A673 (cell line): ENCODE measurements at places on chromosomes 1 and 21. TPM values are rescaled to one million over a fixed set of nuclear protein-coding genes. Genes with fewer than 3 reads are reported as not detected.

- DNase-seq = peak; percentile 33
- no peak overlapping the region for H3K27ac ChIP-seq
- H3K27me3 ChIP-seq = no peaks in the 10 kb centered on the region
- no peaks in the 10 kb centered on the region for H3K36me3 ChIP-seq
These were observed 8.1 kb upstream of the XPR1 start for GRCh38 chr1:180623579-180624347.

MMP23B gene
- total RNA-seq = 0.55 and 0.67 TPM in 2 replicates

- no peak for DNase-seq
- H3K27me3 ChIP-seq = peaks cover 70% of the 10 kb centered on the region
- H3K4me1 ChIP-seq = no peaks in the 10 kb centered on the region
- no peak overlapping the region for H3K4me3 ChIP-seq
- H3K27ac ChIP-seq = no peak overlapping the region
These were observed 72.7 kb downstream of the FBXO2 start for GRCh38 chr1:11581445-11581991.

KIAA0040 gene
- total RNA-seq = not detected in 2 replicates

TMEM82 gene
- total RNA-seq = not detected in 2 replicates

- no peaks in the 10 kb centered on the region for H3K27me3 ChIP-seq
- DNase-seq = no peak
- no peaks in the 10 kb centered on the region for H3K4me1 ChIP-seq
- H3K27ac ChIP-seq = no peak overlapping the region
- H3K4me3 ChIP-seq = no peak overlapping the region
These were observed 201.0 kb downstream of the NRIP1 start for GRCh38 chr21:14863745-14864210.

DNA sequence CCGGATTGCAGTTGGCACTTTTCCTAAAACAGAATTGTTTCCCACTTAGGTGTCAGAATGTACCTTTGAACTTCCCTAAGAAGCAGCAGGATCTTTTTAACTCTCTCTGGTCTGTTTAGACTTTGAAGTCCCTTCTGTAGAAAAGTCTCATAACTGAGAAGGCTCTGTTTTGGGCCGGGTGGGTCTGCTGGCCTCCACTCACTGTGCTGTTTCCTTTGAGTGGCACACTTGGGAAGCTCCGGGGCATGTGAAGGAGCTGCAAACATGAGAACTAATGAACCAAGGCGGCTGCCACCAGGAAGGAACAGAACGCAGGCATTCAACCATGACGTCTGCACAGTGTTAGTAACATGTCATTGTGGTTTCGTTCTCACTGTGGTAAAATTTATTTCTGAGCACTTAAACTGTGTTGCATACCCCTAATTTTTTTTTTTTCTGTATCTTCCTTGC, 19.5 kb upstream of the NCMAP start:
- H3K4me1 ChIP-seq = peaks cover 11% of the 10 kb centered on the region
- H3K4me3 ChIP-seq = no peak overlapping the region
- H3K27me3 ChIP-seq = no peaks in the 10 kb centered on the region
- H3K27ac ChIP-seq = no peak overlapping the region
- H3K36me3 ChIP-seq = no peaks in the 10 kb centered on the region

DNA sequence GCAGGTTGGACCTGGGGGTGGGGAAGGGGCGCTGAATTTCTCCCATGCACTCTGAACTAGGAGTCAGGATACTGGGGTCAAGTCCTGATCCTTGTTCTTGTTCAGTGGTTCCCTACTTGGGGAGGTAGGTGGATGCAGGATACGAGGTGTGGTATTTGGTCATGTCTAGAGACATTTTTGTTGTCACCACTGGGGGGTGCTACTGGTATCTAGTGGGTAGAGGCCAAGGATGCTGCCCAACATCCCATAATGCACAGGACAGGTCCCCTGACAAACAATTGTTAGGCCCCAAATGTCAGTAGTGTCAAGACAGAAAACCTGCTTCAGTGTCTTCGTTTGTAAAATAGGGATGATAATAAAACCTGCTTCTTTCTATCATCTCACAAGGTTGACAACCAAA, 259.0 kb upstream of the FOXD3 start:
- no peak overlapping the region for H3K27ac ChIP-seq
- no peaks in the 10 kb centered on the region for H3K36me3 ChIP-seq
- H3K4me1 ChIP-seq = no peaks in the 10 kb centered on the region
- DNase-seq = peak; percentile 6

DNA sequence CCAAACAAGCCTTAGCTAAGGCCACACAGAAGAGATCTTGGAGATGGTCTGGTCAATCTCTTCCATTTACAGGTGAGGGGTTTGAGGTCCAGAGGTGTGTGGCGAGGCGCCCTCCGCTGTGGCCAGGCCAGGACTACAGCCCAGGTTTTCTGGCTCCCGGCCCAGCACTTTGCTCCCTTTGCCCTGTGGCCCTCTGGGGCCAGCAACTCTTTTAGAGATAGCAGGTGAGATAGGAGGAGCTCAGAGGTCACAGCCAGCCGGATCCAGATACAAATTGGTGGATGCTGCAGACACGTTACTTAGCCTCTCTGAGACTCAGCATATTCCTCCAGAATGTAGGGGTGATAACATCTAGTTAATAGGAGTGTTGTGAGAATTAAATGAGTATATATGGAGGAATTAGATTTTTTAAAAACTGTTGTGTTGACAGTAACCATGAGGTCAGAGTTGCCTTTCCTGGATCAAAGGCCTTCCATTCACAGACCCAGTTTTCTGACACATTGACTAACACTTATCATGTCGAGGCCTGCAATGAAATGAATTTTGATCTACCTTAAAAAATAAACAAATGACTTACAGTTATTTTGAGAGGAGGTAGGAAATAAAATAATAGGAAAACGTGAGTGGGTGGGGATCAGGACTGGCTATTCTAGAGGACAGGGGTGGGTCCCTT, 16.6 kb downstream of the TEX35 start:
- no peaks in the 10 kb centered on the region for H3K36me3 ChIP-seq
- H3K27ac ChIP-seq = no peak overlapping the region
- no peaks in the 10 kb centered on the region for H3K27me3 ChIP-seq
- DNase-seq = no peak
- no peak overlapping the region for H3K4me3 ChIP-seq

ECM1 gene
- 55.9 and 61.2 TPM in 2 replicates for total RNA-seq

- no peaks in the 10 kb centered on the region for H3K36me3 ChIP-seq
- no peak overlapping the region for H3K27ac ChIP-seq
- H3K27me3 ChIP-seq = no peaks in the 10 kb centered on the region
- H3K4me1 ChIP-seq = peaks cover 20% of the 10 kb centered on the region
These were observed 4.3 kb downstream of the SLC30A1 start for GRCh38 chr1:211574705-211575104.

CD52 gene
- total RNA-seq = not detected in 2 replicates

GRCh38 chr1:161740921-161741320, 8.7 kb upstream of the DUSP12 start:
- H3K27me3 ChIP-seq = no peaks in the 10 kb centered on the region
- peaks cover 3% of the 10 kb centered on the region for H3K4me1 ChIP-seq

SLC25A34 gene
- 3.2 TPM in 2 replicates for total RNA-seq

DNA sequence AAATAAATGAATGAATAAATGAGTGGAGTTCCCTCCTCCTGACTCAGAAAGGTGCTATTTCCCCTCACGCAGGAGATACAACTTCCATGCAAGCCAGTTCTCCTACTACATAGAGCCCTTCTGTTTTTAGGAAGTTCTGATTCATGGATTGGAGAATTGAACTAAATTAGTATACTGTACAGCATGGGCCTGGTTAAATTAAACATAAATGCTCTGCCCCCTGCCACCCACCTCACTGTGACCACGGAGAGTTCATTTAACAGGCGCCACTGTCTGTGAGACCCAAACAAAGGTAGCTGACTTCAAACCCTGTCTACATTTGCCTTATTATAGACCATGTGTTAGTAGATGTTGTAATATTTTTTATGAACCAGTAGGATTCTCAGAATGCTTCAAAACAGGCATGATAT, 9.1 kb upstream of the IRF2BP2 start:
- H3K27ac ChIP-seq = no peak overlapping the region
- no peaks in the 10 kb centered on the region for H3K27me3 ChIP-seq
- no peak for DNase-seq
- H3K4me3 ChIP-seq = no peak overlapping the region

S100A11 gene
- total RNA-seq = 140 and 151 TPM in 2 replicates

DNA sequence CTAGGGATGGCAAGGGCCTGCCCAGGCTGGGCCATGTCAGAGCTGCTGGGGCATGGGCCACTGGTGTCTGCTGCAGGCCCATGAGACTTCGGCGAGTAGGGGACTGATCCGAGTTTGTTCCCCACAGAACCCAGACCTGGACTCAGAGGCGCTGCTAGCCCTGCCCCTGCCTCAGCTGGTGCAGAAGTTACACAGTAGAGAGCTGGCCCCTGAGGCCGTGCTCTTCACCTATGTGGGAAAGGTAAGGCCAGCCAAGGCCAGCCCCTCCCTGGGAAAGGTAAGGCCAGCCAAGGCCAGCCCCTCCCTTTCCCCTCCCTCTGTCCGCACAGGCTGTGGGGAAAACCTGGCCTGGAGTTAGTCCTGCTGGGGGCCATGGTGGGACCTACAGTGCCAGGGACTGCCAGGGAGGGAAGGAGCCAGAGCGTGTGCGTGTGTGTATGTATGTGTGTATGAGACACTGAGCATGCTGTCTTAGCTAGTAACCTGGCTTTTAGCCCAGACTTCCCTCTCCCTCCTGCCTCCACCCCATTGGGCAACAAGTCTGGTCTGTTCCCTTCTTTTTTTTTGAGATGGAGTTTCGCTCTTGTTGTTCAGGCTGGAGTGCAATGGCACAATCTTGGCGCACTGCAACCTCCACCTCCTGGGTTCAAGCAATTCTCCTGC, 8.0 kb downstream of the FAAH start:
- H3K36me3 ChIP-seq = no peaks in the 10 kb centered on the region
- no peak overlapping the region for H3K4me3 ChIP-seq
- peaks cover 5% of the 10 kb centered on the region for H3K4me1 ChIP-seq
- DNase-seq = peak; percentile 56

DNA sequence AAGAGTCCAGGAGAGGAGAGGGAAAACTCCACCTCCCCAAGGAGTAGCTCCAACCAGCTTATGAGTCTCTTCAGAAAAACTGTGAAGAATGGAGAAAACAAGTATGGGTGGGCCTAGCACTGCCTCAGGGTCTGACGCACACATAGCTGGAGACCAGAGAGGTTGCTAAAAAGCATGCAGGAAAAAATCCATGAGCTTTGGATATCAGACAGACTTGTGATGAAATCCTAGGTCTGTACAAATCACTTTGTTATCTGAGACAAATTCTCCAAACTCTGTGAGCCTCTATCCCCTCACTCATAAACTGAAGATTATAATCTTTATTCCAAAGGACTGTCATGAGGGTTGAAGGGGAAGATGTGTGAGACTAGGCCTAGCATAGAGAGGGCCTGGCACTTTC, 141.5 kb upstream of the FGGY start:
- H3K4me3 ChIP-seq = no peak overlapping the region
- no peaks in the 10 kb centered on the region for H3K27me3 ChIP-seq
- DNase-seq = no peak
- H3K4me1 ChIP-seq = peaks cover 13% of the 10 kb centered on the region

- H3K27me3 ChIP-seq = no peaks in the 10 kb centered on the region
- no peaks in the 10 kb centered on the region for H3K36me3 ChIP-seq
- H3K4me3 ChIP-seq = no peak overlapping the region
- DNase-seq = no peak
These were observed 53.8 kb downstream of the PRKCZ start for GRCh38 chr1:2103901-2104590.

DNA sequence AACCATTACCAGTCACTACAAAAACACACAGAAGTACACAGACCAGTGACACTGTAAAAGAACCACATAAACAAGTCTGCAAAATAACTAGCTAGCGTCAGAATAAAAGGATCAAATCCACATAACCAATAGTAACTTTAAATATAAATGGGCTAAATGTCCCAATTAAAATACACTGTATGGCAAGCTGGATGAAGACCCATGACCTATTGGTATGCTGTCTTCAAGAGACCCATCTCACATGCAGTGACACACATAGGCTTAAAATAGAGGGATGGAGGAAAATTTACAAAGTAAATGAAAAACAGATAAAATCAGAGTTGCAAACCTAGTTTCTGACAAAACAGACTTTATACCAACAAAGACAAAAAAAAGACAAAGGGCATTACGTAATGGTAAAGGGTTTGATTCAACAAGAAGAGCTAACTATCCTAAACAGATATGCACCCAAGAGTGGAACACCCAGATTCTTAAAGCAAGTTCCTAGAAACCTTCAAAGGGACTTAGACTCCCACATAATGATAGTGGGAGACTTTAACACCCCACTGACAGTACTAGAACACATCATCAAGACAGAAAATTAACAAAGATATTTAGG, 196.9 kb downstream of the TBX15 start:
- no peaks in the 10 kb centered on the region for H3K36me3 ChIP-seq
- H3K4me1 ChIP-seq = peaks cover 26% of the 10 kb centered on the region
- no peak overlapping the region for H3K27ac ChIP-seq
- no peak overlapping the region for H3K4me3 ChIP-seq

TRIM58 gene
- not detected in 2 replicates for total RNA-seq

- H3K4me1 ChIP-seq = peaks cover 15% of the 10 kb centered on the region
- no peak for DNase-seq
- no peak overlapping the region for H3K27ac ChIP-seq
These were observed 49.0 kb upstream of the ETS2 start for GRCh38 chr21:38756746-38757145.

- no peaks in the 10 kb centered on the region for H3K36me3 ChIP-seq
- no peaks in the 10 kb centered on the region for H3K27me3 ChIP-seq
- no peak overlapping the region for H3K4me3 ChIP-seq
- DNase-seq = no peak
- peak overlapping the region; percentile 68 for H3K27ac ChIP-seq
- H3K4me1 ChIP-seq = peaks cover 68% of the 10 kb centered on the region
These were observed 273.8 kb upstream of the SNX7 start for GRCh38 chr1:98387701-98388100.

GRCh38 chr1:26717017-26717491, 21.2 kb downstream of the ARID1A start:
- DNase-seq = no peak
- no peak overlapping the region for H3K4me3 ChIP-seq
- H3K36me3 ChIP-seq = peaks cover 4% of the 10 kb centered on the region
- no peaks in the 10 kb centered on the region for H3K27me3 ChIP-seq
- peaks cover 18% of the 10 kb centered on the region for H3K4me1 ChIP-seq

GRCh38 chr1:218394416-218394815, 49.3 kb downstream of the TGFB2 start:
- no peak overlapping the region for H3K4me3 ChIP-seq
- H3K36me3 ChIP-seq = no peaks in the 10 kb centered on the region
- H3K27ac ChIP-seq = no peak overlapping the region
- DNase-seq = no peak

GRCh38 chr21:45866551-45866950, 115.0 kb upstream of the COL6A1 start:
- no peaks in the 10 kb centered on the region for H3K27me3 ChIP-seq
- H3K36me3 ChIP-seq = no peaks in the 10 kb centered on the region
- H3K27ac ChIP-seq = no peak overlapping the region
- H3K4me3 ChIP-seq = no peak overlapping the region
- no peaks in the 10 kb centered on the region for H3K4me1 ChIP-seq

MEGF6 gene
- total RNA-seq = 2.8 and 7.8 TPM in 2 replicates

GRCh38 chr1:159914252-159915018, 10.9 kb downstream of the TAGLN2 start:
- peaks cover 15% of the 10 kb centered on the region for H3K4me1 ChIP-seq
- DNase-seq = no peak
- H3K27me3 ChIP-seq = no peaks in the 10 kb centered on the region
- H3K4me3 ChIP-seq = no peak overlapping the region
- peaks cover 13% of the 10 kb centered on the region for H3K36me3 ChIP-seq

PPFIA4 gene
- total RNA-seq = 2.5 and 3.0 TPM in 2 replicates

SIK1 gene
- 0.98 and 4.2 TPM in 2 replicates for total RNA-seq
